ENCODE measurements at places on chromosomes 6 and 20. TPM values are rescaled to one million over a fixed set of nuclear protein-coding genes. Genes with fewer than 3 reads are reported as not detected.

Gene CD24
- total RNA-seq, result not detected

- no peak for DNase-seq
These were observed 7.6 kb downstream of the SNX3 start for GRCh38 chr6:108253241-108253640.

- no peak for DNase-seq
These were observed 48.5 kb upstream of the ELOVL5 start for GRCh38 chr6:53397283-53397682.

Gene C20orf141
- not detected for total RNA-seq

GRCh38 chr20:16517946-16518783 is 55.1 kb downstream of the KIF16B start:
- DNase-seq, result peak; percentile 26

Gene TRIM31
- not detected for total RNA-seq

- DNase-seq, result no peak
These were observed 96.0 kb downstream of the INSM1 start for GRCh38 chr20:20463933-20464374.

DNA sequence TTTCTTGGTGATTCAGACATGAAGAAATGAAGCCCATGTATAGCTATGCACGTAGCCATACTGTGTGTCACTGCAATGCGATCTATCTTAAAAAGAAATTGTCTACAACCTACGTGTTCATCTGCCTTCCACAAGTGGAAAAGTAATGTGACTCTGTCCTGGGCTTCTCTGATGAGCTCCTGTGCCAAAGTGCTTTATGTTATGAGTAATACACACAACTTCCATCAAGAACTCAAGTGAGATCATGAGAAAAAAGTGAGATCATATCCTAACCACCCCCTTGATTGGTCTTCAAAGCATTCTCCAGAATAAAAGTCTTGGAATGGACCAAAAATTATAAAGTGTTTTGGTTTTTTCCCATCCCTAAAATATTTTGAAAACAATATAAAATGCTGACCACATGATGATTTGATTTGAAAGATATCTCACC is 114.3 kb downstream of the DST start:
- DNase-seq, result no peak

DNA sequence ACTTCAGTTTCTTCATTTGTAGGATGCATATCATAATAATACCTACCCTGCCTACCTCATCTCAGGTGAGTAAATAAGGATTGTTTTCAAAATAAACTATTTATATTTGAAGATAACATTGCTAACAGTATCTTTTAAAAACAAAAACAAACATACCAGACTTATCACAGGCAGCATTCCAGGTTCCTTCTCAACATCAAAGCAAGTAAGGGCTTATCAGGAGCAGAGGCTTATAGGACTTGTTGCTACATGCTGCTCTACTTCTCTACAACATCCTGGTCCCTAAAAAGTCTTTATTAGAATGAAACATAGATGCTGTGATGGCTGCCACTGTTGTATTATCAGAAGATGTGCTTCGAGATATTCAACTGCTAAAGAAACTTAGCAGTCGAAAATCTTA is 149.2 kb upstream of the PRDM1 start:
- no peak for DNase-seq

GRCh38 chr6:155155787-155156447 is 107.9 kb upstream of the CLDN20 start:
- DNase-seq, result no peak

- no peak for DNase-seq
These were observed 20.3 kb upstream of the SMOC2 start for GRCh38 chr6:168420706-168421105.

GRCh38 chr6:151609146-151609902 is 115.5 kb downstream of the CCDC170 start:
- DNase-seq, result no peak

GRCh38 chr6:6709106-6709505 is 120.6 kb downstream of the LY86 start:
- no peak for DNase-seq

DNA sequence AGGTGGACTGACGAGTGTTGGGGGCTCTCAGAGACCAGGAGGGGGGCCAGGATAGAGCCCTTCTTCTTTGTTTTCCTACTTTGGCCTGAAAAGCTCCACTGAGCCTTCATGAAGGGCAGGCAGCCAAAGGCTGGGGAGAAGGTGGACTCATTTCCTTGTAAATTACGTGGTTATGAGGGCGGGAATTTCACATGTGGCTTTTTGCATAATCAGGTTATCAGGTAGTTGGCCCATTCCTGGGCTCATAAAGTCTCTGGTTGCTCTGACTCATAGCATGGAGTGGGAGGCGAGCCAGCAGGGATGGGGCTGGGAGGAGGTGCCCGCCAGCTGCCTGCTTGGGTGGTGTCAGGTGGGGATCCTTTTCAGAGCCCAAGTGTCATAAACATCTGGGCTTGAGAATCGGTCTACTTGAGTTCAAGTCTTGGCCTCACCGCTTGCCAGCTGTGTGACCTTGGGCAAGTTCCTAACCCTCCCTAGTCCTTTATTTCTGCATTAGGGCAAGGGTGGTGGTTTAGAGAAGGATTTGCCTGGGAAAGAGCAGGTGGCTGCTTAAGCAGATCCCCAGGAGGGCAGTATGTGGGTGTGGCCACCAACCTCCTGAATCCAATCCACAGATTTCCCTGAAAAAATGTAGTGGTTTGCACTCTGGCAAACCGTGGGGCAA is 26.5 kb upstream of the RNF24 start:
- DNase-seq, result no peak

Measured in activated CD4-positive, alpha-beta memory T cell treated with anti-CD3 and anti-CD28 coated beads, Interleukin-2, amount 10 ng/mL, durations not matched to agents 7 days and 5 days (primary cell).